Epithelial cell of prostate (primary cell): ENCODE measurements at places on chromosomes 6 and 20.

GRCh38 chr6:15949982-15950381, 178.9 kb upstream of the MYLIP start:
- DNase-seq, result no peak

DNA sequence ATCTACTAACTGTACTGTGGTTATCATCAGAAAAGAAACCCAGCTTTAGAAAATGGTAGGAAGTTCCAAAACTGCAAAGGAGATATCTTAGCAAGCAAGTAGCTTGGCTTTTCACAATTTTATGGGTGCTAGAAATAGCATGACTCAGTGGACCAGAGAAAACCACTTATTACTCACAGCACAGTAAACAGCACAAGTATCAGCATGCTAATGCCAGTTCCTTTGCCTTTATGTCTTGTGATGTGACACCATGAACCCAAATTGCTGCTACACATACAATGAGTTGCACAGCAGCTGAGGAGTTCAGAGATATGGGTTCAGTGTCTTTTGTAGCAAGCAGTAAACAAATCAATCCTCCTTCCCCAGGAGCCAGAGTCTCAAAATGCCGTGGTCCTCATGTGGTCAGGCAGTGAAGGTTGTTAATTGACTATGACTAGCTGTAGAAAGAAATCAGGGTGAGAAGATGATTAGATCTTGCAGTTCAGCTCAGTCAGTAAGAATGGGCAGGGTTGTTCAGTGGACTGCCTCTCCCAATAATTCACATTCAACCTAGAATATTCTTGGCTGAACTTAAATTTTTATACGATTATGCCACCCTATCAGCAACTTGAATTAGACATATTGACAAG, 73.3 kb downstream of the OPRM1 start:
- DNase-seq, result peak; percentile 94

DNA sequence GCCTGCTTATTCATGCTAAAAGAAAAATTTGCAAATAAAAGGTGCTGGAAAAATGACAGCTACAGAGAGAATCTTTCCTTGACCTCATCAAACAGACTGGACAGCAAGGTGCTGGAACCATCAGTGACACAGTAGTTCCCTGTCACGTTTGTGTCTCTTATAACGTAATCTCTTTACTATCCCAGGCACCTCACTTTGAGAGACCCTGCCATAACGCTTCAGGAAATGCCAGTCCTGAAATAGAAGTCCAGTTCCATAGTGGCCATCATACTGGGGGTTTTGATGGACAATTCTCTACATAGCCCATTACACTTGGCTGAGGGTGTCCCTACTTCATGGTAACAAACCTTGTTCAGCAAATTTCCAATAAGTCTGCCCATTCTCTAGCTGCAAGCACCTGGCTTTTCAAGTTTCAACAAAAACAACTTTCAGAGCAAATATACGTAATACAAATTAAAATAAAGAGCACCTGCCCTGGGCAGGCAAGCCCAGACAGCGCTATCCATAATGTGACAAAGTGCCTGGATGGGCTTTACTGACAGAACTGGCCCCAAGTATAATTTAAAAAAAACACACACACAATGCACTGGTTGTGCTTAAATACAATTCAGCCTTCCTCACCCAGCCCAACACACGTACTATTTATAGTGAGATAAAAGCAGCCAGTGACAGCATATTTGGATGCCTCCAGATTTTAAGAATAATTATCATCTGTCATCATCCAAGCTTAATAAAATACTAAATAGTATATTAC, 38.7 kb downstream of the CNKSR3 start:
- no peak for DNase-seq

- no peak for DNase-seq
Measured at GRCh38 chr20:5718896-5719595, 31.2 kb upstream of the SHLD1 start.

DNA sequence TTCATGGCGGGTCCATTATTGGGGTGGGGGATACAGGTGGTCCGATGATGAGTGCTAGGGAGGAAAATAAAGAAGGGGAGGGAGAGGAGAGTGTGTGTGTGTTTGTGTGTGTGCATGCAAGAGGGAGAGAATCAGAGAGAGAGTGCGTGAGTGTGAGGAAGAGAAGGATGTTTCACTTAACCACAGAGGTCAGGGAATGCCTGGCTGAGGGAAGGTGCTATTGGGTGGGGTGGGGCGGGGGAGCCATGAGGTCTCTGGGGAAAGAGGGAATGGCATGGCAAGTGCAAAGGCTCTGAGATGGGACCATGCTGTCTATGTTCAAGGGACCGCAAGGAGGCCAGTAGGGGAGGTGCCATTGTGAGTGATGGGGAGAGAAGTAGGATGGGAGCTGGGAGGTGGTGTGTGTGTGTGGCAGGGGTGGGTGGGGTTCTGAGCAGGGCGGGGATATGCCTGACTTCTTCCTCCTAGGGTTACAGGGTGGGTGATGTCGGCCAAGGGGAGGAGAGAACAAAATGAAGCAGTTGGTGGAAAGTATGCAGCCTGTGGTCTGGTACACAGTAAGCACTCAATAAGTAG, 23.0 kb downstream of the CEBPB start:
- no peak for DNase-seq

GRCh38 chr6:166614589-166614988, 12.5 kb downstream of the RPS6KA2 start:
- DNase-seq, result no peak

DNA sequence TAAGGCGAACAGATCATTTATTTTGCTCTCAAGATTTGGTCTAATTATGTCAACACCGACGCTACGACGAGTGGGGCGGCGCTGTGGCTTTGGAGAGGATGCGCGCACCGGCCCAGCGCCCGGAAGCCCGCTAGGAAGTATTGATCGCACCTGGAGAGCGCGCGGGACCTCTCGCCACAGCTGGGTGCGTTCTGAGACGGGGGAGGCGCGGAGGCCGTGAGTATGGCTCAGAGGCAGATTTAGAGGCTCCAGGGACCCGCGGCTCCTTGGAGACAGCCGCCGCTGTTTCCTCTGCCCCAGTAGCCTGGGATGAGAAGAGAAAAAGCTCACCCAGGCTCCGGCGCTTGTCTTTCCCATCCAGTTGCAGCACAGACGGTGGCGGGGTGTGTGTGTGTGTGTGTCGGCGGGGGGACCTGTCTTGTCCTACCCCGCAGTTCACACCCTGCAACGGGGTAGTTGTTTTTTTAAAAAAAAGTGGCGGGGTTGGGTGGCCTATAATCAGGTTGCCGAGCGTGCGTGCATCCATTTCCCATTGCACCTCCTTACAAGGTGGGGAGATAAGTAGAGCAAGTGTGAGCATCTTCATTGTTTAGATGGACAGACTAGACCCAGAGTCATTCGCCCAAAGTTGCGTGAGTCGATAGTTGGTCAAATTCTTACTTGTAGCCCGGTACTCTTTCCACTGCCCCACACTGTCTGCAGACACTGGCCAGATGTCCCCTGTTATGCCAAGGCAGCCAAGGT, 11.2 kb downstream of the TFAP2D start:
- no peak for DNase-seq

DNA sequence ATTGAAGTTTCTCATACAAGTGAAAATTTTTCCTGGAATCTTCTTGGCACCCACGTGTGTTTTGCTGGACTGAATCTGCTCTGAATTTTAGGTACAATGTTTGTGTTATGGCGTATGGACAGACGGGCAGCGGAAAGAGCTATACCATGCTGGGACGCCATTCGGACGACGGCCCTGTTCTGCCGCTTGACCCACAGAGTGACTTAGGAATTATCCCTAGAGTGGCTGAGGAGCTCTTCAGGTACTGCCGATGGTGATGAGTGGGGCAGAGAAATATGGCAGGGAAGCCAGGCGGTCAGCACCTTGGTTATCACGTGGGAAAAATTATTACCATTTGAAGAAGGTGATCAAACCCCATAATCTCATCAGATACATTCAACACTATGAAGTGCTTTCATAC, 36.3 kb downstream of the KIF25 start:
- DNase-seq, result no peak

GRCh38 chr20:64181391-64181790, 17.1 kb downstream of the MYT1 start:
- no peak for DNase-seq

GRCh38 chr6:140175486-140175885, 801.0 kb upstream of the CITED2 start:
- no peak for DNase-seq

DNA sequence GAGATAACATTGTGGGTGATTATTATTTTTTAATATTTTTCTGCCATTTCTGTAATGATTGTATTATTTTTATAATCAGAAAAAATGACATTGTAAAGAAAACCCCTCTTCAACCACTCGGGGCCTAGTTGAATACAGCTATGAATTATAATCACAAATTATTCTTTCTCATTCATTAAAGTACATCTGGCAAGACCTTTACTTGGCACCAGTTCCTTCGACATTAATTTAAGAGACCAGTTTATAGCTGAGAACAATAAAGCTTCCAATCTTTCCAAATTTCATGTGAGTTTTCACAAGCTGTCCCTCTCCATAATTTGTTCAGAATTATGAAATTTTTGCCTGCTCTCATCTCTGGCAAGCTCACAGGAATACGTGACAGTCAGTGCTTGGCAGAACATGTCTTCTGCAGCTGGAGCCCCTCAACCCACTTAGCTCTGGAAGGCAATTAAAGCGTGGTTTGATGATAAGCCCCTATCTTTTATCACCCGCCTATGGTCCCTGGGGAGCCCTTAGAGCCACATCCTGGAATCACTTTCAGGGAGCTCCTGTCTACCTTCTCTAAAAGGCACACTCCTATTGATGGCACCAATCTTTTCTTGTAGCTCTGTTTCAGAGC, 237.2 kb upstream of the PRND start:
- DNase-seq, result no peak

DNA sequence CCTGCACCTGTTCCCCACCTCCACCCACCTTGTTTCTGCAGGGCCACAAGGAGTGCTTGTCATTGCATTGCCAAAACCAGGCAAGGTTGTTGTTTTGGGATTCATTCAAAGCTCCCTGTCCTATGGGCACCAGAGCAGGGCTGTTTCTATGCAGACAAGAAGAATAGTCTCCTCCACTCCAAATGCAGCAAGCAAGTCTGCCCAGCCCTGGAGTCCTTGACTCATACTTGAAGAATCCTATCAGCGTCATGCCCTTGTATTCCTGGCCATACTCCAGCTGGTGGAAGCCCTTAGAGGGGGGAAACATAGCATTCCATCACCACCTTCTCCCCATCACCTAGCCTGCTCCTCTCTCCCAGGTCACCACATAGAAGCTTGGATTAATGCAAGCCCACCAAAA, 145.3 kb upstream of the ECI2 start:
- DNase-seq, result peak; percentile 90

GRCh38 chr6:119174085-119174445, 95.6 kb upstream of the FAM184A start:
- DNase-seq, result no peak

- no peak for DNase-seq
Measured at GRCh38 chr6:68229566-68229965, 405.5 kb upstream of the ADGRB3 start.

DNA sequence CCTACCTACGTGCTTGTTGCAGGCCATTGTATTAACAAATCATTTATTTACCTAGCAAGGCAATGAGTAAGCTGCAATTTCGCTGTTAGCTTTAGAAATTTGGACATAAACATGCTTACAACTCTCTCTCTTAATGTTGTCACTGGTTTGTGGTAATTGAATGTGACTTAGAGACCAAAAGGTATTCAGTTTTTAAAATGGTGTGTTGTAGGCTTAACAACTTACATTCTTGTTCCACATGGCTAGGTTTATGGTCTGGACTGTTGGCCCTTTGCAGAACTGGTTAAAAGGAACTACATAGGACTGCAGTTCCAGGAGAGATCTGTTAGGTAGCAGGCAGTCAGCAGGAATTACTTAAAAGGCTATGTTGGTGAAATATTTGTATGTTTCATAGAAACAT, 10.3 kb upstream of the CTAGE9 start:
- no peak for DNase-seq

GRCh38 chr6:56816370-56816769, 138.5 kb upstream of the BEND6 start:
- no peak for DNase-seq

- no peak for DNase-seq
Measured at GRCh38 chr6:68701159-68701558, 66.1 kb downstream of the ADGRB3 start.

DNA sequence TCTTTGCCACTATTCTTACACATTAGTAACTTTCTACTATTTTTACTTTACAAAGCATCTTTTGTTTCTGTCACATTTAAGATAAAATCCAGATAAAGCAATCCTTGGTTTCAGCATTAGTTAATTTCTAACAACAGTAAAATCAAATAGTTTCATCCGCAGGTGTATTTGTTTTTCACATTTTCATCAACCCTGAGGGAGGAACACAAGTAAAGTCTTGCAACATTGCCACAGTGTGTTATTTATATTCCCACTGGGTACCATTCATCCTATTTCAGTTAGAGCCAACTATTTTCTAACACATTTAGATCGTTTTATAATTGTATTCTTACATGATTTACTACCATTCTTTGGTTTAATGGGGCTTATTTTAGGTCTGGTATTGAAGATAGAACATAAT, 908.7 kb upstream of the CITED2 start:
- DNase-seq, result no peak

DNA sequence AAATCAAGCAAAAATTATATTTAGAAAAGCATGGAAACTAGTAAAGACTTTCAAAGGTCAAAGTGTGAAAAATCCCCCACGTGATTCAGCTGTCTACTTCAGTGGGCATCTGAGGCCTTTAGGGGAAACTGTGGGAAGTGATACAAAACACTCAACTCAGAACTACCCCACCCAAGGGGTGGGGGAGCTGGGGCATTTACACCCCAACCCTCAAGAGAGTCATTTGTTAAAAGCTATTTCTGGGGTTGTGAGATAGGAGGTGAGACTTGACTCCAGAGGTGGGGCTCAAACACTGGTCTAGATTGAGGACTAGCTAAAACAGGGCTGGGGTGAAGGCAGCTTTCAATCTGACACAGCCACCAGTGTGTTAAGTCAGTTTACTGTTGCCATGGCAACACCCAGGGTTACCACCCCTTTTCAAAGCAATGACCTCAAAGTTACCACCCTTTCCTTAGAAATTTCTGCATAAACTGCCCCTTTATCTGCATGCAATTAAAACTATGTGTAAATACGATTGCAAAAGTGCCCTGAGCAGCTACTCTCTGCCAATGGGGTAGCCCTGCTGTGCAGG, 9.9 kb upstream of the GTSF1L start:
- DNase-seq, result no peak

DNA sequence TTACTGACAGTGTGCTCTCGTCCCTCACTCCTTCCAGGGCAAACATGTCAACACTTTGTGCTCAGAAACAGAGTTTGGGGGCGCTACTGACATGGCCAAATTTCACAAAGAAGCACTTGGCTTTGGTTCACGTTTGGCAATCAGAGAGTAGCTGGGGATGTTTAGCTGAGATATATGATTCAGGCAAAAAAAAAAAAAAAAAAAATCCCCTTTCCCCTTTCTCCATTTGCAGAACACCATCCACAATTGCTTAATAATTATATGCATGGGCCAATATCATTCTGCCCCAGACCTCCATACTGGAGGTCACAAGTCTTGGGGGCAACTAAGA, 128.4 kb upstream of the ADGRF1 start:
- DNase-seq, result no peak

- no peak for DNase-seq
Measured at GRCh38 chr20:23602241-23602640, 3.5 kb downstream of the CST9 start.

GRCh38 chr6:11021003-11021402, 23.1 kb downstream of the ELOVL2 start:
- no peak for DNase-seq

GRCh38 chr20:58787211-58788005, 63.3 kb downstream of the GNAS-AS1 start:
- DNase-seq, result no peak

GRCh38 chr6:19892260-19892659, 55.1 kb downstream of the ID4 start:
- peak; percentile 97 for DNase-seq
